Peyer's patch (tissue), 4 donors: ENCODE measurements at places on chromosomes 7 and 10.

DNA sequence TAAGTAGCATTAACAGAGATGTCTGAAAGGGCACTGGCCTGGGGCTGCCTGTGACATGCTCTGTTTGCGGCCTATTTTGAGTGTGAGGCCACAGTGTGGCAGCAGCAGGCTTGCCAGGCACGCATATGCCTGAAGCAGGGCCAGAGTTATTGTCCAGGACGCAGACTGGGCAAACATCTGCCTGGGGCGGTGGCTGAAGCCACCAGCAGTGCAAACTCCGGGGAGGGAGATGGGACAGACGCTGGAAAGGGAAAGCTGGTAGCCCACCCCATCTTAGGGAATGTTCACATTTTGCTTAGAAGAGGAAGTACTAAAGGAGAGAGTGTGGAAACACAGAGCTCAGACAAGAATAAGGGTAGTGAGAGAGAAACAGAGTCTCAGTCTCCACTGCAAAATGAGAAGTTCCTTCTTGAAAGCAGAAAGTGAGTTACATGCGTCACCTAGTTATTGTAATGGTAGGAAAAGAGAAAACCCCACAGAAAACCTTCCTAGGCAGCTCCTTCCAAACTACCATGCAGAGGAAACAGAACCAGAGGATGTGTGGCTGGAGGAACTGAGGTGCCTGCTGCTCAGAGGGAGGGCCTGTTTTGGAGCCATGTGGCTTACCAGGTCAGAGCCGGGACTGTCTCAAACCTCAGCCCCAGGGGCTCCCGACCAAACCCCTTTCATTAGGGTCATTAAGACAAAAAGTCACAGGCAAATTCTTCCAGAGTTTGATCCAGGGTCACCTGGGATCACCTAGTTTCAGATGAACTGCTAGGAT is 14.5 kb downstream of the AKR1B1 start:
- DNase-seq, result no peak

- no peak for DNase-seq
These were observed 113.6 kb downstream of the CCNY start for GRCh38 chr10:35449944-35450343.

GRCh38 chr7:142320883-142321282 is 63.0 kb upstream of the PRSS58 start:
- no peak for DNase-seq

DNA sequence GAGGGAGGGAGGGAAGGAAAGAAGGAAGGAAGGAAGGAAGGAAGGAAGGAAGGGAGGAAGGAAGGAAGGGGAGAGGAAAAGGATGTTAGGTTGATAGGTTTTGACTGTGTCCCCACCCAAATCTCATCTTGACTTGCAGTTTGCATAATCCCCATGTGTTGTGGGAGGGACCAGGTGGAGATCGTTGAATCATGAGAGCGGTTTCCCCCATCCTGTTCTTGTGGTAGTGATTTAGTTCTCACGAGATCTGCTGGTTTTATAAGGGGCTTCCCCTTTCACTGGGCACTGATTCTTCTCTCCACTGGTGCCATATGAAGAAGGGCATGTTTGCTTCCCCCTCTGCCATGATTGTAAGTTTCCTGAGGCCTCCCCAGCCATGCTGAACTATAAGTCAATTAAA is 15.1 kb upstream of the NUDCD3 start:
- no peak for DNase-seq

- DNase-seq, result no peak
These were observed 142.2 kb downstream of the TRIL start for GRCh38 chr7:28815928-28816373.

- no peak for DNase-seq
These were observed 425.4 kb downstream of the RPS24 start for GRCh38 chr10:78458983-78459638.

DNA sequence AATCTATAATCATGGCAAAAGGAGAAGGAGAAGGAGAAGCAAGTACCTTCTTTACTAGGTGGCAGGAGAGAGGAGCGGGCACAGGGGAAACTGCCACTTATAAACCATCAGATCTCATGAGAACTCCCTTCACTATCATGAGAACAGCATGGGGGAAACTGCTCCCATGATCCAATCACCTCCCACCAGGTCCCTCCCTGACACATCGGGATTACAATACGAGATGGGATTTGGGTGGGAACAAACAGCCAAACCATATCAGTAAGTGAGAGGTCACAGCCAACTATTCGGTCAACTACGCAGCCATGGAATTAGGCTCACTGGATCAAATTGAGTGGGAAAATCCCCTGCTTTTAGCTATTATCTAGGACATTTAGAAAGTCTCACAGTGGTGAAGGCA is 54.2 kb upstream of the STEAP1B start:
- no peak for DNase-seq

DNA sequence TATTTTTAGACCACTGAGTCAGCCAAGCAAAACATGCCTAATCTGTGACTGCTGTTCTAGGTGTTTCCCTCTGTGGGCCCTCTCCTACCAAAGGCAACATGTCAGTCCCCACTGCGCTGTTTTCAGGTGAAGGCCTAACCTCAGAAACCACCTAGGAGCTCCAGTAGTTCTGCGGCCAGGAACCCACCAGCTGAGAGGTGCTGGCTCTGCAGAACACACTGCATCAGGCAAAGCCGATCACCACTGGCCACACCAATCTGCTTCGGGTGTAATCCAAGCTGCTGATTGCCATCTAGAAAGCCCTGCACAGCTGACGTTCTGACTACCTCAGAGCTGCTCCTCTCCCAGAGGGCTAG is 14.9 kb downstream of the CAMK2G start:
- DNase-seq, result peak; percentile 50

- no peak for DNase-seq
These were observed 66.6 kb downstream of the MAGI2 start for GRCh38 chr7:79386688-79387422.

- DNase-seq, result no peak
These were observed 102.1 kb upstream of the MDFIC start for GRCh38 chr7:114819616-114820362.

DNA sequence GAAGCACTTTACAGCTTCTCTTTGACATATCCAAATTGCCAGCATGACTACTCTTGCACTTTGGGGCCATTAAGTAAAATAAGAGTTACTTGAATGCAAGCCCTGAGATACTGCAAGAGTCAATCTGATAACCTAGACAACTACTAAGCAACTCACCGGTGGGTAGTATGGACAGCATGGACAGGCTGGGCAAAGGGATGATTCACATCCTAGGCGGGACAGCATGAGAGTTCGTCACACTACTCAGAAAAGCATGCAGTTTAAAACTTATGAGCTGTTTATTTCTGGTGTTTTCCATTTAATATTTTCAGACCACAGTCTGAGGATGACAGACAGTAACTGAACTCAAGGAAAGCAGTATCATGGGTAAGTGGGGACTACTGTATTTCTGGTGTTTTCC is 84.0 kb downstream of the ORC5 start:
- DNase-seq, result no peak

DNA sequence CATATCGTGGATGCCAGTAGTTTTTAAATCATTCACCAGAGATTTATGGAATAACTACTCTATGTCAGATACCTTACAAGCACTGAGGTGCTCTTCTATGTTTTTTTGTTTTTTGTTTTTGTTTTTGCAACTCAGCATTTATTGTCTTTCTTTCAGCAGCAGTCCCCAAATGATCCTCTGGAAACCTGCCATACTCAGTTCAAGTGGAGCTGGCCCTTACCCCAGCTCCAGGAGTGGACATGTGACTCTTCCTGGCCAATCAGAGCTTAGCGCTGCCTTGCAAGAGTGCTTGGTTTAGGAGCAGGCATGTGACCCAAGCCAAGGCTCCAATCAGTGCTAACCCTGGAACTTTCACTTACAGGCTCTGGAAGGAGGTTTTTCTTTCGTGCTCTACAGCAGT is 356.6 kb upstream of the ZMIZ1 start:
- DNase-seq, result no peak

- DNase-seq, result no peak
These were observed at the start of gene TMEM229A for GRCh38 chr7:124032369-124033094. Gene TMEM229A, minus strand, starts transcription at chr7:124033067. Its CDS starts 64 bp downstream, at chr7:124033003.

DNA sequence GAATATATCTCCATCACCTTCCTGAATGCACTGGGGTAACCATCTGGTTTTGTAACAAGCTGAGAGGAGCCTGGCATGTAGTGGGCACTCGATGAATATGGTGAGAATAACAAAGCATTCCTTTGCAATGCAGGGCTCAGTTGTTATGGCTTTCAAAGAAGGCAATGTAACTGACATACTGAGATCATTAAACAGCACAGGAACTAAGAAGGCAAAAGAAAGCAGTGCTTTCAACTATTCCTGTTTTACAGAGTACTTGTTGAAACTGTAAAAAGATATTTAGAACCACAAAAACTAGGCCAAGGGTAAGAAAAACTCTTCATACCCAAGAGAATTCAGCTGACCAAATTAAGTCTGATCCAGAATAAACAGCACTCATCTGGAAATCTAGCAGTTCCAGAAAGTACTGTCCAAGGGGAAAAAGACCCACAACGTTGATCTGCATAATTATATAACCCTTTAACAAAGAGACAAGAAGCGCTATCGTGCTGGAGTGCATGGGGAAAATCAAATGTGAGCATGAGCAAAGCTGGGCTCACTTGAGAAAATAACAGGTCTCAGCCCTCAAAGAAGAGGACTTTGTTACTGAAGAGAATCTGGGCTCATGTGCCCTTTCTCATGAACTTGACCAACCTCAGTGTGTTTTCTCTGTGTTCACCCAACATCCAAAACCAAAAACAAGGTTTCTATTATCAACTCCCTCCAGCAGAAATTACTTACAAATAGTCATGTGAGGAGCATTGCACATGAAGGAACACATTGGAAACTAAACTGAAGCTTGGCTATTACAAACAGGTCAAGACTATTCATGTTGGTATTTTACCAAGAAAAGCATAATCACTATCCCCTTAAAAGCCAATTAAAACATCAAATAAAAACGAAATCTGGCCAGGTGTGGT is 116.2 kb downstream of the AVL9 start:
- no peak for DNase-seq

GRCh38 chr7:80581486-80582260 is 56.8 kb upstream of the CD36 start:
- DNase-seq, result no peak

GRCh38 chr7:46989247-46989646 is 592.7 kb downstream of the TNS3 start:
- no peak for DNase-seq

DNA sequence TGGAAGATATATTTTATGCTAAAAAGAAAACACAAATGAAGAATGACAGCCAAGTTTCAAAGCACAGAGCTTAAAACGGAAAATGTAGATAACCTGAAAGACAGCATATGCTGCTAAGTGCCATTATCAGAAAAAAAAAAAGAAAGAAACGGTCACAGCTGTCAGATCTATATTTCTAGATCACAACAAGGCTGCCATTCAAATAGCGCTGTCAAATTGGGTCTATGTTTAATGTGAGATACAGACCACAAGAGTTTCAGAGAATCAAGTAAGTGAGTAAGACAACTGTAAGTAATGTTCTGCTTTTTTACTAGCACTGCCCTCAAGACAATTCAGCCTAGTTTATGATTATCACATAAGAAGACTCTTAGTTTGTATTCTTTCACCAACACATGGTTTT is 66.1 kb upstream of the RNF148 start:
- no peak for DNase-seq

GRCh38 chr10:86046845-86047460 is 319.6 kb downstream of the GRID1 start:
- DNase-seq, result no peak

GRCh38 chr10:56346845-56347415 is 14.1 kb downstream of the ZWINT start:
- DNase-seq, result no peak

GRCh38 chr10:17878896-17879295 is 69.7 kb downstream of the MRC1 start:
- no peak for DNase-seq

DNA sequence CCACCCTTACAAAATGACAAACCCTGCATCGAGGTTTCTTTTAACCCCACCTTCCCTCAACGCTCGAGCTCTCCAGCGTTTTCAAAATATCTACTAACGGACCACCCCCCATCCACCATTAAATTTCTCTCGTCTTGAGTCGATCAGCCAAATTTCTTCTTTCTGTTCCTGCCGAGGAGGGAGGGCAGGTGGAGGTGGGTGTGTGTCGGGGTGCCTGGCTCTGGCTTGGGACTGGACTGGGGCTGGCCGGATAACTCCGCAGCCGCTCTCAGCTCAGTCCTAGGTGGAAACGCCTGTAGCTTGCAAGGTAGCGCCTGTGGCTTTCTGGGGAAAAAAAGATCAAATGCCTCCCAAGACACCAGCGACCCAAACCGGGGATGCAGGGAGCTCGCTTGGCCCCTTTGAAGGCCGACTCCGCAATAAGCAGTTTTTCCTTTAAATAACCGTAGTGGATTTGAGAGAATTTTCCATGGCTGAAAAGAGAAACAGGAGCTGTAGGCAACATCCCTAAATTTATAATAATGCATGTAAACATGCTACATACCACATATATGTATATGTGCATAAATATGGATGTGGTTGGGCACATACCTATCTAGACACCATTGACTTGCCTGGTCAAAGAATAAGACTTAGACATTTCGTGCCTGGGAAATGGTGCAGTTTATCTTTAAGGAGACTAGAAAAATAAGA is 1.9 kb upstream of the TMEM178B start:
- no peak for DNase-seq

GRCh38 chr7:2818121-2818520 is 26.0 kb downstream of the GNA12 start:
- no peak for DNase-seq

DNA sequence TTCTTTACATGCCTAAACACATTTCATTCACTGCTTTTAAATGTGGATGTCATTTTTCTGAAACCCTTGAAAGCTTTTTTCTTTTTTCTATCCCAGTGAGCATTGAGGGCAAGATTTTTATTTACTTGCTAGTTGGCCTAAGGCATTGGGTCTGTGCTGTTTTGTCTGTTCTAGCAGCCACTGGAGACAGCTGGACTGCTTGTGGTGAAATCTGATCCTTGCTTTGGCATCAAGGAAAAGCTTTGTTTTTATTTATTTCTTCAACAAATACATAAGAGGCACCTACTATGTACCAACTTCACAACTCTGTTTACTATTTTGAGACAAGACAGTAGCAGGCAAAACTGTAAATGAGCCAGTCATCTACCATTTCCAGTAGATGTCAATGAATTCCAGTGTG is 28.4 kb upstream of the PDLIM1 start:
- no peak for DNase-seq

DNA sequence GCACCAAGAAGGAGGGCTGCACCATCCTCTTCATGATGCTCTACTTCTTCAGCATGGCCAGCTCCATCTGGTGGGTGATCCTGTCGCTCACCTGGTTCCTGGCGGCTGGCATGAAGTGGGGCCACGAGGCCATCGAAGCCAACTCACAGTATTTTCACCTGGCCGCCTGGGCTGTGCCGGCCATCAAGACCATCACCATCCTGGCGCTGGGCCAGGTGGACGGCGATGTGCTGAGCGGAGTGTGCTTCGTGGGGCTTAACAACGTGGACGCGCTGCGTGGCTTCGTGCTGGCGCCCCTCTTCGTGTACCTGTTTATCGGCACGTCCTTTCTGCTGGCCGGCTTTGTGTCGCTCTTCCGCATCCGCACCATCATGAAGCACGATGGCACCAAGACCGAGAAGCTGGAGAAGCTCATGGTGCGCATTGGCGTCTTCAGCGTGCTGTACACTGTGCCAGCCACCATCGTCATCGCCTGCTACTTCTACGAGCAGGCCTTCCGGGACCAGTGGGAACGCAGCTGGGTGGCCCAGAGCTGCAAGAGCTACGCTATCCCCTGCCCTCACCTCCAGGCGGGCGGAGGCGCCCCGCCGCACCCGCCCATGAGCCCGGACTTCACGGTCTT is 1.9 kb downstream of the FZD1 start:
- DNase-seq, result no peak
